ENCODE measurements at places on chromosomes 2 and 18.

DNA sequence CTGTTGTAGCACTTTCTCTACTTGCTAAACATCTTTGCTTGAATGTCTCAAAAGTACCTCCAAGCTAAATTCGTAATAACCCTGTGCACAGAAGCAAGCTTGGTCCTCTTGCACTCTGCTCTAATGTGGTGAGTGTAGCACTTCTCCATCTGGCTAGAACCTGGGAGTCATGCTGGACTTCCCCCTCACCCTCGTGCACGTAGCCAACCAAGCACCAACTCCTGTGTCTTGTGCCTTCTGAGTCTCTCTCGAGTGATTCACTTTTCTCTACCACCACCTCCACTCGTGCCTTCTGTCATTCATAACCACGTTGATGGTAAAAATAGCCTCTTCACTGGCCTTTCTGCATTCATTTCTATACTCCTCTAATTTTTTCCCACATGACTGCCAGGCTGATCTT, 91.9 kb upstream of the KCNE4 start:
- no peak for DNase-seq

DNA sequence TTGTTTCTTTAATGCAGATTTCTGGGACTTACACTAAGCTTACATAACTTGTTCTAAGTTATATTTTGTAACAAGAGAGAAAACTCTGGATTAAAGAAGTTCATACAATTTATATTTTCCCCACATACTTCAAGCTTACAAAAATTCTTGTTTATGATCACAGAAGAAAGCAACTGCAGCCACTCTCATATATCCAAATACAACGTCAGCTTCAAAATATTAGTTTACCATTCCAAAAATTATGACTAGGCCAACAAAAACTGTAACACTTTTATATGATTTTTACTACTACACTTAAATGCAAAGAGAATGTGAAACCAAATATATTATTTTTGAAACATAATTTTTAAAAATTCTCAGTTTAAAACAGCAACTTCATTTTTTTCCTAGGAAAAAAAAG, 30.9 kb downstream of the LPIN2 start:
- DNase-seq = no peak

- peak; percentile 27 for DNase-seq
Observed at GRCh38 chr2:113910110-113910717, 20.3 kb downstream of the ACTR3 start.

DNA sequence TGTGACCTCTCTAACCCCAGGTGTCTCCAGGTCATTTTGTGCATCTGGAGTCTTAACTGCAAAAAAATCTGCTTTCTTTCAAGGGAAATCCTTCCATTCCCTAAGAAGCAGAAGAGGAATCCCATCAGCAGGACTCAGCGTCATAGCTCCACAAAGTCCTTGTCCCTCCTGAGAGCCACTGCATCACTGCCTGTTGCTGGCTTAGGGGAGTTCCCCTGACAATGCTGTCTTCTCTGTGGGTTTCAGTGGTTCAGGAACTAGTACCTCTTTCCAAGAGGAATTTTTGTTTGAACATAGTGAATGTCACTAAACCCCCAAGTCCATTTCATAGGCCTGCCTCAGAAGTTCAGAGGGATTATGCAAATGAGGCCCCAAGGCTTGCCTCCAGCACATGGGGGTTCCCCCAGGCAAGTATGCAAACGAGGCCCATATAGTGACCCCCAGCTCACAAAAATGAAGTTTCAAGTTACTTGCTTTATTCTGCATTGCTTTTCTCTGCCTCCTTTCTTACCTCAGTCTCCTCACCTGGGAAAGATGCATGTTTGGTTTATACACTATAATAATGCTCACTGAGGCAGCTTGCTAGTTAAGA, 513.9 kb upstream of the MEX3C start:
- DNase-seq = no peak

DNA sequence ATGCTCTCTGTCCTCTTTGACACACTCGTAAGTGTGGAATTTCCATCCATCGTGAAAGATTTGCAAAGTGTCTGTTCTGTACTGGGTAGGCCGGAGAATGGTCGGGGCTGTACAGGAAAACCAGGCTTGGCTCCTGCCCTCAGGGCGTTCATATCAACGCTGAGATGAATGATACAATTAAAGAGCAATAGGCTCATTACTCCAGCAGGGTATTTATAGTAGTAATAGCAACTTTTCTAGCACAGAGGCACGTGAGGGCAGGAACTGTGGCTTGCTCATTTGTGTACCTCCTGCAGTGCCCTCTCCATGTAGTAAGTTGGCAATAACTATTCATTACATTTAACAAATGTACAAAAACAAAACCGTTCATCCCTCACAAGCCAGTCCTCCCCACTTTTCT, 5.3 kb upstream of the NCK2 start:
- DNase-seq = no peak

- no peak for DNase-seq
Observed at GRCh38 chr2:170235860-170236679, 58.1 kb downstream of the MYO3B start.

DNA sequence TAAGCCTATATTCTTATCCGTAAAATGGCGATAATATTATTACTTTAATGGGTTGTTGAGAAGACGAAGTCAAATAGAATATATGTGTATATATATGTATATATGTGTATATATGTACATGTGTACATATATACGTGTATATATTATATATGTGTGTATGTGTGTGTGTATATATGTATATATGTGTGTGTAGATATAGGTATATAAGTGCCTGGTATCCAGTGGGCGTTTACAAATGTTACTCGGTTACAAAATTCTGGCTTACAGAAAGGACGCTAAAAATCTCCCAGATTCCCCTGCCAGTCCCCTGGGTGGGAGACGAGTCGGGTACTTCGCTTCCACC, 295 bp upstream of the MTX2 start:
- no peak for DNase-seq

DNA sequence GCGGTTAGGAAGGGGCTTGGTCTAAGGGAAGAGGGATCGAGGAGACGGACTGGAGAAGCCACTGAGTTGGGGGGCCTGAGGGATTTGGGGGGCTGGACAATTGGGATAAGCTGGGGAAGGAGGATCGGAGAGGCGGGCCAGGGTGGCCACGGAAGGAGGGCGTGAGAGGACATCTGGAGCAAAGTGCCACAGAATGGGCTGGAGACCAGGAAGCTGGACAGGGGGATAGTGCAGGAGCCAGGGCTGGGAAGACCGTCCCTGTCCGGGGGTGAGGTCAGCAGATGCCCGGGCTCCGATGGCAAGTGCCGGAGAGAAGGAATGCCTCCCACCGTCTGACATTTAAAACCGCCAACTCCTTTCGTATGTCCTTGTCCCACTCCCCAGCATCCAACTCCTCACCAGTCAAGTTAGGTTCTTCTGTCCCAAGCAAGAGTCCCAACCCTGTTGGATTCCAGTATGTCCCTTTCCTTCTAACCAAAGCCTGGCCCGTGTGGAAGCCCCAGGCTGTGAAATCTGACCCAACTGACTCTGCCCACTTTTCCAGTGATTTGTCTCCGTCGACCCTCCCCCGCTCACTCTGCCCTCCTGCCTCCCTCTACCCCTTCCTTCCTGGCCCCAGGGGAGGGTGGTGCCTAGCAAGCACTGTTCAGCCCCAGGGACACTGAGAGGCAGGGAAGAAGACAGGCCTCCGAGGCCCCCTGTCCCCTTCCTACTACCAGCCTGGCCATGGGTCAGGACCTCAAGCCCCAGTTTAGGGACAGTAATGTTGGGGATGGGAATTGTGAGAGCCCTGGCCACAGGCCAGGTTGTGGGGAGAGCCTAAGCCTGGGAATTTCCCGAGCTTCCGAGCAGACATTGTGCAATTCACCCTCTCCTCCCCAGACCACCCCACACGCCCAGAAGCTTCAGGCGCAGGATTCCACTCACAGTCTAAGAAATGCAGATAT, 31.5 kb upstream of the TMBIM1 start:
- DNase-seq = no peak

GRCh38 chr2:209424199-209424701, 403 bp downstream of the MAP2 start:
- DNase-seq = no peak

- no peak for DNase-seq
Observed at GRCh38 chr2:108854484-108854883, 67.9 kb downstream of the CCDC138 start.

- no peak for DNase-seq
Observed at GRCh38 chr2:135299165-135299564, 231.9 kb downstream of the ZRANB3 start.

DNA sequence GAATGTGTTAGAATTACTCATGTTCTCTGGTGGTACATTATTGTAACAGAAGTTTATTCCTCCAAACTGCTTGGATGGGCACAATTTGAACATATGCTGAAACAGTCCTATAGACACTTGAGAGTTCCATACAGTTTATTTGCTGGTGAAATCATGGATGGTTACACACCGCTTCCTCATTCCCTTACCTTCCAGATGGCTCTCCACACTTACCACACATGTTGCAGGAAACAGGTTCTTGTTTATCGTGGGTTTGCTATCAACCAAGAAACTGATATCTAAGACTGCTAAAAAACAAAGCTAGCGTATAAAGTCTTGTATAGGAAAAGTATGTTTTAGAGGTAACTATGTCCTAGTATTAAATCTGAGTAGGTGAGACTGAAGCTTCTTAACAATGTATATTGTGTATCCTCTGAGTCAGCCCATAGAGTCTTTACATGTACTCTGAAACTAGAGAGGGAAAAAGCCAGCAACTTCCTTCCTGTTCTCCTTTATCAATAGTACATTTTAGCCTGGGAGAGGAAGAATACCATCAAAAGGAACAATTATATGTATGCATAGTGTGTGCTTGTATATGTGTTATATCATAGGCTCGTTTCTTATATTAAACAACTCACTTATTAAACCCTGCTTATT, 313.1 kb downstream of the PLCL1 start:
- DNase-seq = no peak

GRCh38 chr2:240948086-240948485, 42.0 kb downstream of the CROCC2 start:
- DNase-seq = no peak

DNA sequence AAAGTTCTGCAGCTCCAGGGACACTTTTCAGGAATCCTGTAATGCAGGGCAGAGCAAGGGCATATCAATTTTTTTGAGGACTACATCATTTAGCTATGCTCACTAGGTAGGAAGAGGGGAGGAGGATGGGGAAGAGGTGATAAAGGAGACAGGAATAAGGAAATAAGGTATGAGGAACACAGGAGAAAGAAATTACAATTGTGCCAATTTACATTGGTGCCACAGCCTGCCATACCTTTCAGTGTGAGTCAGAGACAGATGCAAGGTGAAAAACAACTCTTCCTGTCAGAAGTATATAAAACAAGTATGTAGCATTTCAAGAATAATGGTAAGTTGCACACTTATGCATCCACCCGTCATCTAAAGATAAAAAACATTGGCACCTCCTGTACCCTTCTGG, 5.4 kb upstream of the MRPS9 start:
- no peak for DNase-seq

DNA sequence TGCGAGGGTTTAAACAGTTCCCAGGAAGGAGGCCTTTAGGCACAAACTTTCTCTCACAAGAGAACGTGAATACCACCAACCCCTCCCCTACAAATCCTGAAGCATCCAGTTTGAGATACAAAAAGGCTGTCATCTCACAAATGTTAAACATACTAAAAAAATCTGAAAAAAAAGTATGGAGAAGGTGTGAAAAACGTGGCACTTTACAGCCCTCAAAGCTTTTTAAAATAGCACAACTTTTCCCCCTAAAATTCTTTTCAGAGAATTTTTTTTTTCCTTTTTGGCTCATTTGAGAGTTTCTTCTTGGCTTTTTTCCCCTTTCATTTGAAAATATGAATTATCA, 10.1 kb downstream of the ZEB2 start:
- no peak for DNase-seq

DNA sequence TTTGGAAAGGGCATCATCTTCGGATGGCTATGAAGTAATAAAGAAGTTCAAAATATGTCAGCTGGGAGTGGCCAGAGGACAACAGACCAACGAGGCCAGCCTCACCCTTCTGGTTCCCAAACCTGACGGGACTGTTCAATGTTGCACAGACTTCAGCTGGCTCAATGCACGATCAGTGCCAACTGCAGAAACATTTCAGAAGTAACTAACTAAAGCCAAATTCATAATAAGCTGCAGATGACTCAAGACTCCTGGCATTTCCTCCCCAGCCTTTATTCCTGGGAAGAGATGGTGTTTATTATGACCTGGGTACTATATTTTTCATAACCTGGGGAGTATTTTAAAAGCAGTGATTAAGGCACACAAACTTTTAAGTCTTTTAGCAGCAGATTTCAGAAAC, 3.8 kb upstream of the ATP6V1C2 start:
- DNase-seq = no peak

DNA sequence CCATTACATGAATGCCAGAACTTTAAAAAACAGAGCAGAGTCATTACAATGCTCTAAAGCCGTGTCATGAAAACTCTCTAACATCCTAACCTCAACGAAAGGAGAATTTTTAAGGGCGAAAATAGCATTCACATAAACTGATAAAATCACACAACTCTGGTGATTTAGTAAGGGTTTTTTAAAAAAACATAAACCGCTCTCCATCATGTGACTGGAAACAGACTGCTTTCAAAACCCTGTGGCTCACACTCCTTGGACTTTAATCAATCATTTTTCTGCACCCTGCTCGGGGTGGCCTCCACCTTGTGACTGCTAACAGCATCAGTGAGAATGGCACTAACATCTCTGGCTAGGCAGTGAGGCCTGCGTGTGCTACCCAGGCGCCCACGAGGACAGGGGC, 12.1 kb downstream of the DOCK10 start:
- no peak for DNase-seq

DNA sequence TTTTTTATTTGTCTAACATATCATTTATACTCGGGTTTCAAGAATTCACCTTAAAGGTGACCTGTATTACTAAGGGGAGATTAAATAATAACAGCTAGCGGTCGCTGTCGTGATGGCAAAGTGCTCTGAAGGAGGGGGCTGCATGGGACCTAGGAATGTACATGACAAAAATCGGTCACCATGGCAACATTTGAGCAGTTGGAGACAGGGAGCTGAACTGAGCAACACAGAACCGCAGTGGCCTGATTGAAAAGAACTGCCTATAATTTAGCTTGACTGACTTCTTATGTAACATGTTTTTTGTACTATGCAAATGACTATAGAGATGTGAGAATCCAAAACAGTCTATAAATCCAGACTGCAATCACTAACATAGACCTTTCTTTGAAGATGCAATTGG, 34.3 kb upstream of the EPHA4 start:
- no peak for DNase-seq

- DNase-seq = no peak
Observed at GRCh38 chr18:28854964-28855363, 678.0 kb upstream of the CDH2 start.

GRCh38 chr2:65730186-65730585, 297.8 kb upstream of the SPRED2 start:
- DNase-seq = no peak

DNA sequence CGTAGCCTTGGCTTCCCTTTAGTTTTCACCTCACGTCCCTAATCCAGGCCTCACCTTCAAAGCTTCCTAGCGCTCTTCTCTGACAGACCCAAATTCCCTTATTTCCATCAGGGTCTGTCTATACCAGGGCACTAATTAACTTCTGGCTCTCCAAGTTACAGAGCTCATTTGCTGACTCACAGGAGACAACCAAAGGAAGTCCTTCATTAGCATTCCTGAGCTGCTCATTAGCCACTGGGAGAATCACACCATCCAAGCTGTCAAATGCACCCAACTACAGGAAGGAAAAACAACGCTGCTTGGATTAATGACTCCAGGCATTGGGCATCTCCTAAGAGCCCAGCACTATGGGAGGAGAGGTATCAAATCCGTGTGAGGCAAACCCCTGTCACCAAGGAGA, 109.8 kb upstream of the ALK start:
- DNase-seq = no peak

GRCh38 chr2:221589696-221590095, 17.6 kb upstream of the EPHA4 start:
- no peak for DNase-seq

GRCh38 chr2:84652431-84652830, 136.1 kb downstream of the DNAH6 start:
- DNase-seq = no peak
